ENCODE measurements at places on chromosomes 4 and X.

GRCh38 chrX:56764153-56764974, 35.3 kb downstream of the NBDY start:
- DNase-seq: peak; percentile 91

DNA sequence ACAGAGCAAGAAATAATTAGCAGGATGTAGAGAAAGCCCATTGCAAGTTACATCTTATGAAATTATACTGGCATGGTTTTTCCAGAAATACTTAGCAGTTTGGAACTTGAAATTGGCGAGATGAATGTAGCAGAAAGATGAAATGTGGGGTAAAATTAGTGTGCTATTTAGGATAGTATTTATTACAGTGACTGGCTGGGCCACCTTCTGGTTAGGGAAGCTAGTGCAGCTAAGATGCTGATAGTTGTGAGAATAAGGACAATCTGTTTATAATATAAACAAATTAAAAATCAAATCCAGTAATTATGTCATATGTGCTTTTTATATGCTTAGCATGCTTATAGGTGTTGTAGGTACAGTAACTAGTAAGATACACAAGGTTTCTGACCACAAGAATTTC, 74.8 kb downstream of the IL15 start:
- DNase-seq: no peak

- DNase-seq: no peak
Measured at GRCh38 chr4:2949782-2950125, 13.5 kb downstream of the NOP14 start.

GRCh38 chr4:108311313-108311712, 142.6 kb upstream of the LEF1 start:
- DNase-seq: no peak

DNA sequence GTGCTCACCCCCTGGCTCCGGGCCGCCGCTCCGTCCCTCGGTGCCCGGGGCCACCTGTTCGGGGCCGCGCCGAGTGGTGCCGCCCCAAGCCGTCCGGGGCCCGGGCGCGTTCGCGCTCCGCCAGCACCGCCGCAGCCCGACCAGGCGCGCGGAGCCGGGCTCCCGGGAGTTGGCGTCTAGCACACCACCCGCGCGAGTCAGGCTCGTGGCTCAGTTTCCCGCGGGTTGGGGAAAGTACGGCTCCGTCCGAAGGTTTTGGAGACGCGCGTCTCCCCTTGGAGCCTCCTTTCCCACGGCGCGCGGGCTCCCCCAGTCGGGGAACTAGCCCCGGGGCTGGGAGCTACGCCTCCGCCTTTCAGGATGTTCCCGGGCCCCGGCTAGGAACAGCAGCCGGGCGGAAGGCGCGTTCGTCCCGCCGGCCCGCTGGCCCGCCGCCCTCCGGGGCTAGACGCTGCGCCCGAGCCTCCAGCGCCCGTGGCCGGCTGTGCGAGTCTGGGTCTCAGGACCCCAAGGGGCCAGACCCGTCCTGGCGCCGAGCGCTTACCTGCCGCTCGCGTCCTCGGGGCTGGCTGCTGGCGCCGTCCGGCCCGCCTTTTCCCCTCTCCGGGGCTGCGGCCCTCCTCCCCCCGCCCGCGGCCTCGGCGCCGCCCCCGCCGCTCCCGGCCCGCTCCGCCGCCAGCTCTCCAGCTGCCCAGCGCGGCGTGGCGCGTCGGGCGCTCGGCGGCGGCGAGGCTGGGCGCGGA, at the start of gene ADGRG2:
Gene ADGRG2 (minus strand): TSS at position 571 of the 743 bp plus-strand sequence. CDS start 53,634 bp downstream, outside the sequence.
- DNase-seq: peak; percentile 53

- no peak for DNase-seq
Measured at GRCh38 chr4:22237155-22237751, 278.6 kb downstream of the ADGRA3 start.

Data from spinal cord (tissue), 10 donors.